AG04449 (cell line): ENCODE measurements at places on chromosomes 12 and 14.

DNA sequence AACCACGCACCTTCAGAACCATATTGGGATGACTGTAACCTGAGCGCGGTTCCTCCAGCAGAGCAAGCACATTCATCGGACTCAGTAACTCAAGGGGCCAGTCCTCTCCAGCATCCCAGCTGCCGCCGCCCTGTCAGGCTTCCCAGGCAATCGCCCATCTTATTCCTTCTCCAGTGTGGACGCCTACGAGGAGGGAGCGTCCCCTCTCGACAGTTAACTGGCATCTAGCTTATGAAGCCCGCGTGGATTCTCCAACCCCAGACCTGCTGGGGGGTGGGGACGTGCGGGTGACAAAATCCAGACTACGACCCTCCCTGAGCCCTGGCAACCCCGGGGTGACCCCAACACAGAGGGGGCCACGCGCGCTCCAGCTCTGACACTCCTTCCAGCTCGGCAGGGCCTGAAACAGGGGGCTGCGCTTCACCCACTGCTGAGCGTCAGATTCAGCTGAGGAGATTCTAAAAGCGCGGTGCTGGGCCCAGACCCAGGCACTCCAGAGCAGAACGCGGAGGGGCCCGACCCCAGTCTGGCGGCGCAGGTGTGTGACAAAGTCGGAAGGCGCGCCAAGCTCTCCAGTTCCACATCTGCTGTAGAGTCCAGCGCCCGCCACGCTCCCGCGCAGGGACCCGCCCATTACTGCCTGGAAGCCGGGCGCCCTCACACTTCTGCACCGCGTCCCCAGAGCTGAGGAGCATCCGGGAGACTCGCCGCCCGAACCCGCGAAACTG lies 43.9 kb upstream of the ESR2 start:
- DNase-seq, result no peak

DNA sequence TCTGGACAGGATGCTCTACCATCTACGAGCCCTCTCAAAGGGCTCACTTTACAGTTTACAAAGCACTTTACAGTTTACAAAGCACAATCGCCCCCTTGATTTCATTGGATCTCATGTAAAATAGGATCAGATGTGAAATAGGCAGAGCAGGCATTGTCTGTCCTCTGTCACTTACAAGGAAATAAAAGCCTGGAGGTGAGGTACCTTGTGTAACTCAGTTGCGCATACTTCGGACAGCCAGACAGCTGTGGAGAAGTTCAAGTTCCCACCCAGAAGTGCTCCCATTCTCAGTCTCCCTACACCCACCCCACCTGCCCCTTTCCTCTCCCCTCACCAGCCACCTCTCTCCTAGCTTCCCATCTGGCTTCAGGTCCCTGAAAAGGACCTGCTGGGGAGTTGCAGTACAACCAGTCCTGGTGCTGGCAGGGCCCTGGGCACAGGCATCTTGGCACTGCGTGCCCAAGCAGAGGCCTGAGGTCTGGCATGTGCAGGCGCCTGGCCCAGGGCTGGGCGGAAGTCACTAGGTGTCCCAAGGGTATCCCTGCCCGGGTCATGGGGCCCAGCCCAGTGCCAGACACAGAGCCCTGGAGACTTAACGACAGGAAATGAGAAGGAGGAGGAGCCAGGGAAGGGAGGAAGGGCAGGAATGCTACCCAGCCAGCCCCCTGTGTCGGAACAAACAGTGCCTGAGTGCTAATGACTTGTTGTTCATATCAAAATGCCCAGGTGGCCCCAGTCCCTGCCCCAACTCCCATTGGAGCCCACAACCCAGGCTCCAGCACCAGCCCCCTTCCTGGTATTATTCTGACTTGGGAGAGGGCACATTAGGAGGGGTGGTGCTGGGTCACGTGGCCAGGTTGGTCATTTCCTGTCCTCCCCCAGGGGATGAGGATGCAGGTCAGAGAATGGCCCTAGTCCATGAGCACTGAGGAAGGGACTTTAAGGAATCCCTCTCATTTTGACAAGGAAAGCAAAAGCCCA lies 5.4 kb downstream of the RAPGEF3 start:
- no peak for DNase-seq

- no peak for DNase-seq
Observed at GRCh38 chr12:87119713-87120112, 863.5 kb upstream of the MGAT4C start.

- DNase-seq, result no peak
Observed at GRCh38 chr14:71060825-71061455, 153.7 kb downstream of the PCNX1 start.

DNA sequence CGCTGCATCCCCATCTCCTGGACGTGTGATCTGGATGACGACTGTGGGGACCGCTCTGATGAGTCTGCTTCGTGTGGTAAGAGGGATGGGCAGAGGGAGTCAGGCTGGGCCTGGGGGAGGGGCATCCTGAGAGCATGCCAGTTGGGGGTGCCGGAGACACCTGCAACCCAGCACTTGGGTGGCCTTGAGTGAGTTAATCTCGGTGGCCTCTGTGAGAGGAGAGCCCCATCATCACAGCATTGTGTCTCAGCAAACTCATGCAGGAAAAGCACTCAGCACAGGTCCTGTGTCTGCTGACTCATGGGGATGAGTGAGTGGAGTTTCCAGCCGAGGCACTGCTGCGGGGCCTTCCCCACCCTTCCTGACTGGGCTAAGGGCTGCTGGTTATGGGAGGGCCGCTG lies 19.6 kb upstream of the LRP1-AS start:
- no peak for DNase-seq

- no peak for DNase-seq
Observed at GRCh38 chr12:41681898-41682297, 462.8 kb downstream of the GXYLT1 start.

GRCh38 chr12:9756170-9756569 lies 4.5 kb downstream of the CD69 start:
- DNase-seq, result no peak

- no peak for DNase-seq
Observed at GRCh38 chr14:103711516-103712431, 3.5 kb downstream of the XRCC3 start.

- DNase-seq, result no peak
Observed at GRCh38 chr12:132554845-132555630, 55.3 kb downstream of the LRCOL1 start.

DNA sequence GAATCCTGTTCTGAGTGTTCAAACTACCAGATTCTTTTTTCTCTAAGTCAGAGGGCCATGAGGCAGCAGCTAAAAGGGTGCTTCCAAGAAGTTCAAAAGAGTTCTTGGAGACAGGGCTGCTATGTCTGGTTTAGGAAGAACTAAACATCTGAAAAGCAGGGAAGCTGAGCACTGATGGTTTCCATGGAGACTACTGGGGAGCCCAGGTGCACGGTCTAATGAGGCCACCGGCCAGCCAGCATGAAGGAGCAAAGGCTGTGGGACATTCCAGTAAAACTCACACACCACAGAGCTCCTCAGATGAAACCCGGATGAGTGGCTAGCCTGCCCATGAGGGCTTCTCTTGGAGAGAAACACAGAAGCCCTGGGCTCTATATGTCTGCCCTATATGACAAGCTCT lies 97.3 kb downstream of the KCNK10 start:
- DNase-seq, result no peak

DNA sequence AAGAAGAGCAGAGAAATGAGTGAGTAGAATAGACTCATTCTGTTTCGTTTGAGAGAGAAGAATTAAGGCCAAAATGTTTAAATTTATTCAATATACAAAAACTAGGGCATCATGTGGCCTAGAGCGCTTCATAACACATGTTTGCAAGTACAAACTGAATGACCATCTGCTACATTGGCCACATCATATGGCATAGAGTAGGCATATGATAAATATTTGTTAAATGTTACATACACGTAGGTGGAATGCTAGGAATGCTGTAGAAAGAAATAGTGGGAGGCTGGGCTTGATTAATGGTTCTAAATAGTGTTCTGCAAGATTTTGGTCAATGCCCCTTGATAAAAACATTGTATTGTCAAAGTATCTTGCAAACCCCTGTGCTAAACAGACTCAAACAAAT lies 10.8 kb downstream of the MGP start:
- DNase-seq, result no peak

DNA sequence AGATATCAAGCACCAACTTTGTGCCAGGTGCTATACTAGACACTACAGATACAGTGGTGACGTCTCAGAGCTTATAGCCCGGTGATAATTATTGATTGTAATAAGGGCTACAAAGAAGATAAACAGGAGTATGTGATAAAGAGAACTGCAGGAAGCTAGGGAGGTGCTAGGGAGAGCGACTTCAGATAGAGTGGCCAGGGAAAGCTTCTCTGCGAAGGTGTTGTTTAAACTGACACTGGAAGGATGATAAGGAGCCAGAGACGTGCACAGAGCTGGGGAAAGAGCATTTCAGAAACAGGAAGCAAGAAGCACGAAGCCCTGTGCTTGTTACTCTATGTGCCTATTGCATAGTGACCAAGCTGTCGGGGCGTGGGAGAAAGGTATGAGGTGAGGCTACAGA lies 48.1 kb upstream of the OTX2 start:
- DNase-seq, result no peak

- no peak for DNase-seq
Observed at GRCh38 chr12:2113119-2113912, 60.5 kb downstream of the CACNA1C start.

- DNase-seq, result no peak
Observed at GRCh38 chr14:25868521-25869314, 729.1 kb downstream of the NOVA1 start.

DNA sequence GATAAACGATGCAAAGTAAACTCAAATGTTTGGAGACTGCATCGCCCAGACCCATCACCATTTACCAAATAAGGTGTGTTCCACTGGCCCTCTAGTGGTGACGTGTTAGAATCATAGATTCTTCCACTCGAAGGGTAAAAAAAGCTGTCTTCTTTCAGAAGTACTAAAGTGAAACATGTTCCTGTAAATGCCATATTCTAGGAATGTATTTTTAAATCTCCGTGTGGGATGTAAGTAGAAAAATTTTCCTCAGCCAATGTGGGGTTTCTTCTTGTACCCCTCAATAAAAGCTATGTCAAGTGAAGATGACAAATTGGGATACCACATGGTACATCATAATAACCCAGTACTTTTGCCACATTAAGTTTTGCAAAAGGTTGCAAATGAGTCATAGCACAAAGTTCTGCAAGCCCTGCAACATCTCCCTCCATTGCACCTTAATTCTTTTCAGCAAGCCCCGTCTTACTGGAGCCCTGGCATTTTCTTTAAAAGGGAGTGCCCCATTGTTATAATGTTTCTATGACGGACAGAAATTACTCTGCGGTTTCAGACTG lies 100.8 kb downstream of the CCER1 start:
- DNase-seq, result peak; percentile 12

DNA sequence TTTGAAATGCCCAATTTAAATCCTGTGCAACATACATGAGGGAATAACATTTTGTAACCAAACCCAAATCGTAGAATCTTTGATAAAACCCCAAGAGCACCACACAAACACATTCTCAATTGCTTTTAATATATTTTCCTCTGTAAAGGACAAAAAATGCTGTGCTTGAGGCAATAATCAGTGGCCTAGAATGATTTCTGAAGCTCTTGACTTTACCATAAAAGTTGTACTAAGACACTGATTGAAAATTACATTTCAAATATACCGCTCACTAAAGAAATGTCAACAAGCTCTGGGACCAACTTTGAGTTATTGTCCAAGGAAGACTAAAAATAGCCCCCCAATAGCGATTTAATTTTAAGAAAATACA lies 1.5 kb downstream of the EML5 start:
- no peak for DNase-seq
